ENCODE measurements at places on chromosomes 1 and 21.

DNA sequence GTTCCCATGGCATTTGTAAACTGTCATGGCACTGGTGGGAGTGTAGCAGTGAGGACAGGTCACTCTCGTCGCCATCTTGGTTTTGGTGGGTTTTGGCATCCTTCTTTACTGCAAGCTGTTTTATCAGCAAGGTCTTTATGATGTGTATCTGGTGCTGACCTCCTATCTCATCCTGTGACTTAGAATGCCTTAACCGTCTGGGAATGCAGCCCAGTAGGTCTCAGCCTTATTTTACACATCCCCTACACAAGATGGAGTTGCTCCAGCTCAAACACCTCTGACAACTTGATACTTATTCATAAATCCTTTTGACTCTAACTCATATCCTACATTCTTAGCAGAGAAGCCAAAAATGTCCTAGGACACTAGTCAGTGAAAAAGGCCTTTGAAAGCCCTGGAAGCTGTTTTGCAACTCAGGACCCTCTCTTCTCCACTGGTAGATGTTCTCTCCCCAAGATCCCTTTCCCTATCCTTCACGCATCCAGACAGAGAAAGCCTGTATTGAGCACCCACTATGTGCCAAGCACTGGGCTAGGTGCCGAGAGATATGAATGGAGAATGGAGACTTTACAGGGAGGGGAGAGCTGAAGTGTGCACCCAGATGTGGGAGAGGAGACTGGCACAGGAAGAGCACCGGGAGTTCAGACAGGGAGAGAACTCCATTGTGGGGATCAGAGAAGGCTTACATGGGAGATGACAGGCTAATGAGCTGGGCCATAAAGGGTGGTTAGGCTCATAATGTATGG lies 6.7 kb upstream of the CSRP1 start:
- no peak for DNase-seq

GRCh38 chr1:184644771-184645170 lies 109.9 kb downstream of the EDEM3 start:
- DNase-seq, result no peak

GRCh38 chr1:101732261-101732660 lies 264.5 kb downstream of the OLFM3 start:
- no peak for DNase-seq

- DNase-seq, result no peak
Measured at GRCh38 chr21:18053151-18053550, 191.5 kb upstream of the CHODL start.

DNA sequence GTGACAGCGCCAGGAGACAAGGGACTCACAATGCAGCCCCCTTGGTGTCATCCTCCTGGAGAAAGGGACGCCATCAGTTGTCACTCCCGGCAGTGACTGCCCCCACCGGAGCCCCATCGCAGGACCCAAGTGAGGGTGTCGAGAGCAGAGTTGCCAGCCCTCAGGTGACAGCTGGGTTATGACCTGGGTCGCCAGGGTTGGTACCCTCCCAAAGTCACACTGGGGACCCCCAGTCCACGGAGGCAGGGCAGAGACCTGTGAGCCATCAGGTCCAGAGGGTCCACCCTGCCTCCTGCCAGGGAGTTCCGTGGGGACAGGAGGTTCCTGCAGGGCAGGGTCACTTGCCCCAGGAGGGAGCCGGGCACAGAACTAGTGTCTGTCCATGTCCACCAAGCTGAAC lies 78.2 kb upstream of the IFFO2 start:
- DNase-seq, result no peak

- DNase-seq, result no peak
Measured at GRCh38 chr1:152410599-152410998, 3.5 kb downstream of the CRNN start.

All from HL-60 (cell line).